Activated CD4-positive, alpha-beta T cell treated with anti-CD3 and anti-CD28 coated beads for 48 hours (primary cell): ENCODE measurements at places on chromosomes 12 and 14.

GRCh38 chr14:51846631-51847488, 13.6 kb upstream of the GNG2 start:
- peak; percentile 89 for DNase-seq

DNA sequence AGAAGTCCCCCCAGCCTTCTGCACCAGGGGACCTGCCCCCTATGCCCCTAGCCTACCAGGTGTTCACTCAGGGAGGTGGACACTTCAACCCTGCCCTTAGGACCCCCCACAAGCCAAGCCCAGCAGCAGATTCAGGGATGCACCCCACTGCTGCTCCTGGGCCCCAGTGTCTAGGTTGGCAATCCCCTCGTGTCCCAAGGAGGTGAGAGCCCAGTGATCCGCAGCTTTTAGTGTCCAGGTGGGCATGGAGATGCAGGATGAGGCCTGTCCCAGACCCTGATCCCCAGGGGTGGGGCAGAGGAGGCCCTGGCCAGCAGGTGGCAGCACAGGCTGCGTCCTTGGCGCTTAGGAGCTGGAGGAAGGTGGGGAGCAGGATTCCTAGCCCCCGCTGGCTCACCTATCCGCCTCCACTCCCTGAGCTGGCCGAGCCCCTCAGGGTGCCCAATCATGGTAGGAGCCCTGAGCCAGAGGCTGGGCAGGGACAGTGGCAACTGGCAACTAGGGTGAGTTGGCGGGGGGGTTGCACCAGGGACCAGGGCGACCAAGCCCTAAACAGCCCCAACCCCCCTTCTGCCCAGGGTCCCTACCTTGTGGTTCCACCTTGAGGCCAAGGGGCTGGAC, 4.1 kb downstream of the CKB start:
- DNase-seq = peak; percentile 73

- peak; percentile 94 for DNase-seq
Observed at GRCh38 chr14:90827919-90828610, 11.8 kb upstream of the TTC7B start.

GRCh38 chr14:97021001-97021400, 223.8 kb downstream of the VRK1 start:
- DNase-seq = no peak

DNA sequence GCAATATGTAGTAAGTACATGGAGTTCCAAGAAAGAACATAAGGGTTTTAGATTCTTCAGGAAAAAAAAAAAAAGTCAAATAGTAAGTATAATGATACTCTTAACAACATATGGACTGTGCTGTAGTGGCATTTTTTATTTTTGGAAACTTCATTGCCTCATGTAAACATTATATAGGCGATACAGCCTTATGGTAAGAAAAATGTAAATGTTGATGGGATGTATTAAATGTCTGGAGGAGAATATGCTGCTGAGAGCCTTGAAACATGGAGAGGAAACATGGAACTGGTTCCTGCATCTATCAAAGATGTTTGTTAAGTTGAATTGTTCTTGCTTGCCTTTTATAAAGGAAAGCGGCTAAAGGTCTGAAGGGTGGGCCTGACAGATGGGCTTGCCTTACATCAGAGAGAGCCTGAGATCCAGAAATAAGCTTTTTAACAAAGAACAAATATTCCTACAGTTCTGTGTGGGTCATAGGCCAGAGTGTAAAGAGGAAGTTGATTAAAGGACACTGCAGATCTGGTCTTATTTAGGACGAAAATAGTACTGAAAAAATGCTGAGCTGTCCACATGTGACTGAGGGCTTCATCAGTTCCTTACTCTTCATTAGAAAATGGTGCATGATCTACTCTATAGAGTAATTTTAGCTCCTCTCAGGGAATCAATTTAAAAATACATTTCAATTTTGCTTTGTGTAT, 448.1 kb upstream of the DCN start:
- no peak for DNase-seq

DNA sequence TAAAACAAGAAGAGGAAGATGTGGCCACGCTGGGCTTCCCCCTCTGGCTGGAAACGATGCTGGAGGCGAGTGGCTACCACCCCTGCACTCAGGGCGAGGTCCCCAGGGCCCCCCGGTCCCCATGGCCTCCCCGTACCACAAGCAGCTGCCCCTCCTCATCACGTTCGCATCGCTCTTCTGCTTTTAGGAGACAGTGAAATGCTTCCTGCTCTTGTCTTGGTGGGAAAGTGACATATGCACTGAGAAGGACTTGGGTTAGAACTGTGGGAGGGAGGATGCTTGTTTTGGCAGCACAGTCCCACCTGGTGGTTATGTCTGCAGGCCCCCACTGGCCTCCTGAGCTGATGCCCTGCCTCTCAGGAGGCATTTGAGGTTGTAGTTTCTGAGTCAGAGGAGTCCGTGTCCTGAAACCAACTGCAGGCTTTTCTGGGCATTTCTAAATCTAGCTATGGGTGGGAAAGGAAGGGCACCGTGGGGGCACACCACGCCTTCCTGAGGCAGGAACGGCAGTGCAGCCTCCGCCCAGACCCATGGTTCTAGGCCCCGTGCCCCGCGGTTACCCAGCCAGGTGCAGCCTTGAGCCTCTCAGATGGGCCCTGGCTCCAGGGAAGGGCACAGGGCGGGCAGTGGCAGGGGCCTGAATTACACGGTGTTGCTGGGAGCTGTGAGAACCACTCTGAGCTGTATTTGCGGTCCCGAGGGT, 139.3 kb downstream of the ADGRD1 start:
- peak; percentile 41 for DNase-seq

- no peak for DNase-seq
Observed at GRCh38 chr12:99910342-99910741, 74.4 kb downstream of the ANKS1B start.

DNA sequence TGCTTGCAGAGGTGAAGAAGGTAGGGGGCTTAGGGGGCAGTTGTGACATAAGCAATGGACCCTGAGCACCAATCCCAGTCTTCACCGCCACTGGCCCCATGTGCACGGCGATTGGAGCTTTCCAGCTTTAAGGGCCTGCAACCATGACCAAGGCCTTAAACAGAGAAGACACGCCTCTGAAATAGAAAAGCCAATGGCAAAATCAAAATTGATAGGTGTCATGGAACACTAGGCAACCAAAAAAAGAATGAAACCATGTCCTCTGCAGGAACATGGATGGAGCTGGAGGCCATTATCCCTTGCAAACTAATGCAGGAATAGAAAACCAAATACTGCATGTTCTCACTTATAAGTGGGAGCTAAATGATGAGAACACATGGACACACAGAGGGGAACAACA, 146.3 kb downstream of the SCARB1 start:
- DNase-seq = no peak

GRCh38 chr14:71228711-71229110, 321.5 kb downstream of the PCNX1 start:
- no peak for DNase-seq

GRCh38 chr14:33240466-33240865, 301.8 kb downstream of the NPAS3 start:
- no peak for DNase-seq

GRCh38 chr12:7479771-7480170, 23.8 kb downstream of the CD163 start:
- no peak for DNase-seq

GRCh38 chr14:39491134-39491571, 58.9 kb upstream of the FBXO33 start:
- DNase-seq = no peak

- peak; percentile 7 for DNase-seq
Observed at GRCh38 chr12:42590330-42590934, 886 bp upstream of the PRICKLE1 start.

GRCh38 chr12:115012861-115013235, 328.9 kb upstream of the TBX3 start:
- DNase-seq = no peak

DNA sequence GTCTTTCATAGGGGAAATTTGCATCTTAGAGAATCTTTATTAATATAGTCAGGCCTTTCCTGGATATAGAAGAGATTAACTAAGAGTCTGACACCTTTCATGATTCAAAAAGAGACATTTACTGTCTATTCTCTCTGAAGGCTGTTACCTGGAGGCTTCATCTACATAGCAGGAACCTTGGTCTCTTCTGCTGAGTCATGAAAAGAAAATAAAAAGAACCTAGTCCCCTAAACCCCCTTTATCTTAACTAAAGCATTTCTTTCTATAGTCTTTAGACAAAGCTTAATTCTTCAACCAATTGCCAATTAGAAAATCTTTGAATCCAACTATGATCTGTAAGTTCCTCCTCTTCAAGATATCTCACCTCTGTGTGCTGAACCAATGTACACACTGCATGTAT, 33.1 kb downstream of the RPS29 start:
- DNase-seq = no peak

- no peak for DNase-seq
Observed at GRCh38 chr12:114096461-114096860, 130.3 kb upstream of the RBM19 start.

DNA sequence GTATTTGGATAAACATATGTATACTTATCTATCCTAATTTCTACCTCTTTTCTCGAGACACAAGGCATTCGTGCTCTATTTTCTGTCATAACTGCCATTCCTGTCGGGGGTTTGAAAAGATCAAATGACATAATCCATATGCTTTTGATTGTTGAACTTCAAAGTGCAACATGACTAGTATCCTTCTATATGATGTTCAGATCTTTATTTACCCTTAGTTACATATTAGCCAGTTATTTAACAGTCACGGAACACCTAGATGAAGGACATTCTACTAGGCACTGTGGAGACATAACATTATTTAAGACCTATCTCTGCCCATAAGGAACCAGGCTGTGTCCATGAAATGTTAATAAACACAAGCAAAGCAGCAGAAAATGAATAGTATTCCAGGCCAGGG, 11.2 kb upstream of the GRIN2B start:
- no peak for DNase-seq

DNA sequence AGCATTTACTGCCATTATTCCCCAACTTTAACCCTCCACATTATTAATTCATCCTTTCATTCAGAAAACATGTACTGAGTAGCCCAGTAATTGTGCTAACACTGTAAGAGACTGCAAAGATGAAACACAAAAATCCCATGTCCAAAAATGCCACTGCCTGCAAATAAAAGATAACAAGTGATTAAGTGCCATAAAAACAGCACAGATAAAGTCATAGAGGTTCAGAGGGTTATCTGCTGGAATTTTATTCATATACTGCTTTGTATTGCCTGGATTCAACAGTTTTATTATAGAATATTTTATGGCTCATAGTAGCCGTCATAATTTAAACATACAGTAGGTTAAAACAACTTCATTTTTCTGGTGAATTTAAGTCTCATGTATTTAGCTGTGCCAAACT, 177.9 kb downstream of the KICS2 start:
- DNase-seq = no peak

- DNase-seq = peak; percentile 67
Observed at GRCh38 chr14:81453166-81453766, 53.1 kb upstream of the STON2 start.

GRCh38 chr14:22565391-22565945, 23.6 kb downstream of the DAD1 start:
- no peak for DNase-seq

DNA sequence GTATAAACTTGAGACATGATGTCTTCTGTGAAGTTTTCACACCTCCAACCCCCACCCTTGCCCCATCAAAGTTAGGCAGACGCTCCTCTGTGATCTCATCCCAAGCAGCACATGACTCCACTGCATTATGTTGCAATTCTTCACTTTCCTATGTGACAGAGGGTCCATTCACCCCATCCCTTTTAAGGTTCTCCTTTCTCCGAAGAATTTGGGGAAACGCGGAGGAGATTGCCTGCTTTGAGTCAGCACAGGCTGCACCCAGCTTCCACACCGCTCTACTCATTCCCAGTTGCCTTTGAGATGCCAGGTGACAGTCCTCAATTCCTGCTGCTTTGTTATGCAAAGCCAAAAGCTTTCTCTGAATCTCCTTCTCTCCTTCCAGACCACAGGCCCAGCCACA, 61.8 kb downstream of the PHLDA1 start:
- no peak for DNase-seq

GRCh38 chr12:182381-182892, 31.5 kb downstream of the SLC6A12 start:
- no peak for DNase-seq

- DNase-seq = no peak
Observed at GRCh38 chr12:92028441-92028709, 117.3 kb downstream of the BTG1 start.

GRCh38 chr12:89325495-89325894, 26.8 kb downstream of the DUSP6 start:
- no peak for DNase-seq

- DNase-seq = no peak
Observed at GRCh38 chr14:102461490-102462338, 47.9 kb downstream of the ANKRD9 start.

GRCh38 chr12:32198555-32198954, 91.9 kb downstream of the BICD1 start:
- DNase-seq = no peak

- no peak for DNase-seq
Observed at GRCh38 chr12:8987163-8987562, 2.2 kb upstream of the KLRG1 start.

GRCh38 chr12:130336723-130337487, 782 bp upstream of the PIWIL1 start:
- DNase-seq = no peak

DNA sequence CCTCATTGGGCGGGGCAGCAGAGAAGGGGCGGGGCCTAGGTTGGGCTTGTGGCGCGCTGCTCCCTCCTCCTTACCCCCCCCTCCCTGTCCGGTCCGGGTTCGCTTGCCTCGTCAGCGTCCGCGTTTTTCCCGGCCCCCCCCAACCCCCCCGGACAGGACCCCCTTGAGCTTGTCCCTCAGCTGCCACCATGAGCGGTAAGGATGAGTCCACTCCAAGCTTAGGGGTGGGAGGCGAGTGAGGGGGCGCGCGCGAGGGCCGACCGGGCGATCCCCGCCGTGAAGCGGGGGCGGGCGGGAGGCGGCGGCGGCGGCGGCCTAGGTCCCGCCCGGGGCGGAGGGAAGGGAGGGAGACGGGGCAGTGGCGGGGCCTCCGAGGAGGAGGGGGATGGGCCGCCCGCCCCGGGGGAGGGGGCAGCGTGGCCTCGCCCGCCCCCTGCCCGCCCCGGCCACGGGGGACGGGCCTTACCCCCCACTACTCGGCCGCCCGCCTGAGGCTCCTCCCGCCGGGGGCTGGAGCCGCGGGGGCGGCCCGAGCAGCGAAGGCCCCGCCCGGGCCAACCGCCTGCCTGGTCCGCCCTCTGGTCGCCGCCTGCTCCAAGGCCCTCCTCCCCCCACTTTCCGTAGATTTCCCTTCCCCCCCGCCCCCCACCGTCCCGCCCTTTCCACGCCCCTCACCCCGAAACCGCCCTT, at the start of gene SP1:
Gene SP1, plus strand, starts transcription at position 73 of the 690 bp plus-strand sequence. Its CDS starts 116 bp downstream, at position 189.
- DNase-seq = peak; percentile 100

DNA sequence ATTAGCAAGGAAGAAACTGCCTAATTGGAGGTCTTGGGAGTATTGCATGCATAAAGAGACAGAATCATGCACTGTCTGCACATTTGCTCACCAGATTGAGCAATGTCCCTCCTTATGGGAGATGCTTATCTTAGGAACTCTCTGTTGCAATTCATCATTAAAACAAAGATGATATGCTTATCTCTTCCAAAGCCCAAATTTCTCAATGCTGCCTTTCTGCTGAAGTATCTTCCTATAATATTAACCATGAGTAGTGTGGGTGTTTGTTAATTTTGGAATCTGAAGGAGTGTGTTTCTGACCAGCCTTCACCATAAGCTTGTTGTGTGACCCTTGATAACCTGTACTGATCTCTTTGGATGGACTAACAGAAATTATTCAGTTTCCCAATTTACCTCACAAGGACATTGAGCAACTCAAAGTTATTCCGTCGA, 1257.6 kb upstream of the FLRT2 start:
- DNase-seq = no peak

GRCh38 chr14:89466484-89466883, 49.5 kb upstream of the FOXN3 start:
- DNase-seq = no peak

GRCh38 chr12:53295891-53296219, 513 bp downstream of the PFDN5 start:
- DNase-seq = no peak
